ENCODE measurements at places on chromosomes 11 and 22.

DNA sequence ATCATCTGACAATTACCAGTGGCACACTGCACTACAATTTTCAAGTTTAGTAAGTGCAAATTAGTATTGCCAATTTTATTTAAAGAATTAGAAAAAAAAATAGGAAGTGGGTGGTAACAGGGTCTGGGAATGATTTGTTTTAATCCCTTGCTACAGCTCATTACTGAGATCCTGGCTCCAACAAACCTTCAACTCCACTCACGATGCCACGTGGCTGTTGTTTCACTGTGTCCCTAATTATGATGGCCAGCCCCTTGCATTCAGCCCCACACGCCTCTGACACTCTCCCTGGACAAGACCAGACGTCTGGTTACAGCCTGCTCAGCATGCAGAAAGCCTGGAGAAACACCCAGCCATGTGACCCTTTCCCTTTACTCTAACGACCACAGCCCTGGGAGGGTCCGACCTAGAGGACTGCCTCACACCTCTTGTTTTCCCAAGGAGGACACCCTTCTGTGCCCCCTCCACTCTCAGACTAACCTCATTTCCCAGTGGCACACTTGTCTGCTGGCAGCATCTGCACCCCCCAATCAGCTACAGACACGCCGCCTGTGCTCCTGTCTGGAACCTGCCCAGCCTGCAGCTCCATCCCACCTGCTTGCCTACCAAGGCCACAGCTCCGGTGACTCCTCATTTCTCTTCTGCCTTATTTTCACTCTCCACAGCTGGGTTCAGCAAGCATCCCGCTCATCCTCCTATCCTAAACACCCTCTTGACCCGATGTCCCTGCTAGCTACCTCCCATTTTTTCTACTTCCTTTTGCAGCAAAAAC, 18.5 kb upstream of the SLC25A1 start:
- DNase-seq, result no peak

GRCh38 chr11:18027475-18027874, 14.6 kb upstream of the SERGEF start:
- no peak for DNase-seq

- no peak for DNase-seq
Observed at GRCh38 chr11:128691802-128692752, 1.8 kb upstream of the FLI1 start.

DNA sequence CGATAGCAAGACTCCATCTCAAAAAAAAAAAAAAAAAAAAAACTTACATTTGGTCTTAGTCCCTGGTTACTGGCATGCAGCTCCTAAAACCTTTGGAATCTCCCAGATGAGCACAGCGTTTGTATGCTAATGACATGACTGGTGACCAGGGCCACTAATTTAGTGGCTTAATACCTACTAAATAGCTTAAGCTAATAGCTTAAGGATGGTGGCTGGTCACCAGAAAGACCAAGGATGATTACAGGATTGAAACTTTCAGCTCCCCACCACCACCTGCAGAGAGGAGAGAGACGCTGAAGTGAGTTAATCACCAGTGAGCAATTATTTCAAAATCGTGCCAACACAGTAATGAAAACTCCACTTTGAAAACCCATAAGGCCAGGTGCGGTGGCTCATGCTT, 37.1 kb downstream of the DENND5A start:
- no peak for DNase-seq

- DNase-seq, result no peak
Observed at GRCh38 chr11:119651802-119652584, 77.0 kb downstream of the NECTIN1 start.

DNA sequence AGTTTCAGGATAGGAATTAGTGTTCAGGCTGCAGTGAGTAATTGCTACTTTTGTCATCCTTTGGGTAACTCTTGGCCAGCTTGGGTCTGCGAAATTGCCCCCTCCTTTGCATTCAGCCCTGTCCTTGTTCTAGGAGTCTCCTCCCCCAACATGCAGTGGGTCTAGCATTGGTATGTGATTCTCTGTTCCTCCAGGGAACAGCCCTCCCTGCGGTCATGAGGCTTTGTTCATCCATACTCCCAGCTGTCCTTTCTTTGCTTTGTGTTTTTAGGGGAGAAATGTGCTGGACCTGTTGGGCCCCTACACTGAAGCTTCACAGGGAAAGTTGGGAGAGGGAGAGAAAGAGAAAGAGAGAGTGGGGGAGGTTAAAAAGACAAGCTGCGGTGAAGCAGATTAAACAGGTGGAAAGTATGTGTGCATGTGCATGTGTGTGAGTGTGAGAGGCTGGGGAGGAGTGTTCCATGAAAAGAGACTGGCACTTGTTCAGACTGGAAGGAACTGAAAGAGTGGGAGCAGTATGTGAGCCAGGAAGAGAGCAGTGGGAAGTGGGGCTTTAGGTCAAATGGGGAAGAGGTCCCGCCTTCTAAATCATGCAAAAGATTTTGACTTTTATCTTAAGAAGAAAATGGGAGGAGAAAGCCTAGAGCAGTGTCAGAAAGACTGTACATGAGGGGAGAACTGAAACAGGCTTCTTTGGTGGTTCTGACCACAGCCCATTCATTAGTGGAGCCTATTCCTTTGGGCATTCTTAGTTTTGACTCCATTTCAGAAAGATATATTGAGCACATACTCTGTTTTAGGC, 17.9 kb upstream of the SESN3 start:
- no peak for DNase-seq

GRCh38 chr11:127252321-127252720, 251.8 kb upstream of the KIRREL3 start:
- DNase-seq, result no peak

DNA sequence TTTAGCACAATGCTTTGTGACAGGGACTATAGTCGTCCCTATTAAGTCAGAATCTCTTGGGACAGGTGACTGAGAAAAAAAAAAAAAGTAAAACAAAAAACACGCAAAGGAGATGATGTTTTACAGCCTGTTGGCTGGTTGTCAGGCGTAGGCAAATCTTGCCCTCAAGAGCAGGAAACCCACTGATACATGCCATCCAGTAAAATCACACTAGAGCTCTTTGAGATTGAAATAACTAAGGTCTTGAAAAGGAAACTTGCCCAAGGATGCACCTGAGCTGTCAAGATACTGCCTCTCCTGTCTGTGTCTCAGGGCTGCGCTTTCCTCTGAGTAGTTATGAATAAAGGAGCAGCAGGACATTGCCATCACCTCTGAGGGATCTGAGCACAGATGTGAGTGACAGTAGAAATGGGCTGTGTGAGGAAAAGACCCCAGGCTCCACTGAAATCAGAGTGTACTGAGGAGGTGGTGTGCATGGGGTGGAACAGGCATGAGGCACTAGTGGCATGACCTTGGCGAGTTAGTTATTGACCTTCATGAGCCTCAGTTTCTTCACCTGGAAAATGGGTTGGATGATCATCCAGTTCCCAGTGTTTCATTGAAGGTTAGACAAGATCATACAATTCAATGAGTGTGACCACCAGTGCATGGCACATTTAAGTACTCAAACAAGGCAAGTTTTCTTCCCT, 23.3 kb downstream of the MICAL2 start:
- no peak for DNase-seq

GRCh38 chr11:119384332-119384731, 2.8 kb upstream of the USP2 start:
- no peak for DNase-seq

- no peak for DNase-seq
Observed at GRCh38 chr11:64760759-64761420, 1.1 kb upstream of the PYGM start.

DNA sequence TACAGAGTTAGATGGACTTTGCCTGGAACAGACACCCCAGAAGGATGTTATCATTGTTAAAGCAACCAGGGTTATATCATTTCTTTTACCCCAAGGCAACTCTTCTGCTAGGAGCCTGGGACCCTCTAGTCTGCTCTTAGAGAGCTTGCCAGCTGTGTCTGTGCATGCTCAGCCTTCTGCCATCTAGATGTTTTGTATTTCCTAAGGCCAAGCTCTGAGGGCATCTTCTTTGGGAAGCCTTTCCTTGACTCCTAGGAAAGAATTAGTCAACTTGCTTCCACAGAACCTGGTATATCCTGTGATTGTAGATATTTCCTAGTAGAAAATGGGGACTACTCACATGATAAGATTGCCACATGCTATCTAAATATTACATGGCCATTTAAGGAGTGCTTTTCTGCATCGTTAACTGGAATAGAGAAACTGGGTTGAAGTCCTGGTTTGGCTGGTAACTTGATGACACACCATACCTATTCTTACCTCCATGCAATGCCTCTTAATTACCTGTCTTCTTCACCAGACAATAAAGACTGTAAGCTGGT, 87.6 kb downstream of the STIM1 start:
- DNase-seq, result peak; percentile 30

GRCh38 chr11:29913352-29913751, 103.5 kb downstream of the KCNA4 start:
- peak; percentile 8 for DNase-seq

DNA sequence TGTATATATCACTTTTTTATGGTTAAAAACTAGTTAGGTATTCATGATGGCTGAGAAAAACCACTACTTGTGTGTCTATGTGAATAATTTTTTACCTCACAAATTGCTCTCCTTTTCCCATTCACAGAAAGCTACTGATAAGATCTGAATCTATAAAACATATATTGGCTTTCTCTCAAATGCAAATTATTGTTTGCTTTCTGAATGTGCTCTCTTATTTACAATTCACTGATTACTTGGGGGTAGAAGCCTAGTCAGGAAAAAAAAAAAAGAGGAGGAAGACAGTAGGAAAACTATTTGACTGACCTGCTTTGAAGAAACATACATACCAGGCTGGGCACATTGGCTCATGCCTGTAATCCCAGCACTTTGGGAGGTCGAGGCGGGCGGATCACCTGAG, 20.5 kb downstream of the PGM2L1 start:
- no peak for DNase-seq

GRCh38 chr11:74694136-74694930, 36.9 kb downstream of the CHRDL2 start:
- no peak for DNase-seq

DNA sequence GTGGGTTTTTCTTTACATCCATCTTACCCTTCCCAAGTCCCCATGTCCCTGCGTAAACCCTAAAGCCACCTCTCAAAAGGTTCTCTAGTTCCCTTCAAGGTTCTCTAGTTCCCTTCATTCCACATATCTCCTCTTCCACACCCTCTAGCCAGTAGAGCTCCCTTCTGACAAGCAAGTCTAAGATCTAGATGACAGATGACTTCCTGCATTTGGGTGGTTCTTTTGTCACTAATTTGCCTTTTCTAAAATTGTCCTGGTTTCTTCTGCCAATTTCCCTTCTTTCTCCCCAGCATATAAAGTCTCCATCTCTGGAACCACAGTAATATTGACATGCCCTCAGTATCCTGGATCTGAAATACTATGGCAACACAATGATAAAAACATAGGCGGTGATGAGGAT, 7.8 kb downstream of the CD3E start:
- DNase-seq, result no peak

GRCh38 chr11:78379039-78379670, 38.5 kb downstream of the GAB2 start:
- no peak for DNase-seq

GRCh38 chr11:119742263-119742861, 13.4 kb upstream of the NECTIN1 start:
- DNase-seq, result no peak

- no peak for DNase-seq
Observed at GRCh38 chr11:35947437-35947836, 3.6 kb downstream of the LDLRAD3 start.

DNA sequence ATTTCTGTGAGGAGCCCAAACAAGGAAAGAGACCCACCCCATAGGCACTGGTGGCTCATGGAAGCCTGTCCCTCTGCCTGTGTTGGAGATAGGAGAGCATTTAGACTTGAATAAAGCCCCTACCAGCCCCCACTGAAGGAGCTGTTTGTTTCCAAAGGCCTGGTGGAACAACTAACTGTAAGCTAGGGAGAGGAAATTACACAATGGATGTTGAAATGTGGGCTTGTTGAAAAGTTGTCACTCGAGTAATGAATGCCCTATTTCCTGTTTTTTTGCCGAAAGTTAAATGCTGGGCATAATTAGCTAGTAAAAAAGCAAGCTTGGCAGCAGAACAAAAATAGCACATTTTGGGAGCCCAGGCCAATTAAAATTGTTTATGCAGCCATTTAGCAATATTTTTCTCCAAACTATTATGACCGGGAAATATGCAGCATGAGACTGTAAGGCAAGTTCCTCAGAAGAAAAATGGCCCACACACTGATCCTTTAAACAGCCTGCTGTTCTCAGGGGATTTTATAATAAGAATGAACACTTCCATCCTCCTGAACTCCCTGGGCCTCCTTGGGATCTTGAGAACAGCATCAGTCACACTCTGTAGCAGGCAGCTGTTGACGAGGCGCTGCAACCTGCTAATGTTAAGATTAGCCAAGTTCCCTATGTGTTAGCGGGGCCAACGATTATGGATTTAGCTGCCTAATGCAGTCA, 38.6 kb upstream of the LMO2 start:
- DNase-seq, result no peak

DNA sequence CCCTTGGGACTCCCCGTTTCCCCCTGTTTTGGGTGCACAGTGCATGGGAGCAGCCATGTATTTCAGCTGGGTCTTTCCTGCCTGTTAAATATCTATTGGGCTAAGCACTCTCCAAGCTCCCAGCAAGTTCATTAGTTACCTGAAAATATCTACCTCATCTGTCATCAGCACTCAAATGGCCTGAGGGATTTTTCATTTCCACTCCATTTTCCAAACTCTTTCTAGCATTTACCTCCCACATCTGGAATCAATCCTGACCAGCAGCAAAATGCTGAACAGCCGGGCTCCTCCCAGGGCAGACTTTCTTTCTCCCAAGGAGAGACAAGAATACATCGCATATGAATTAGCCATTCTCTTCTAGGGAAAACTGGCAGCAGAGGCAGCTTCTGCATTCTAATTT, 273.5 kb upstream of the MPPED2 start:
- no peak for DNase-seq

GRCh38 chr11:63923319-63923718, 6.4 kb upstream of the RCOR2 start:
- DNase-seq, result no peak

GRCh38 chr11:123069908-123070821, 8.2 kb upstream of the HSPA8 start:
- no peak for DNase-seq

GRCh38 chr11:2273771-2274170, 3.4 kb upstream of the ASCL2 start:
- DNase-seq, result no peak

DNA sequence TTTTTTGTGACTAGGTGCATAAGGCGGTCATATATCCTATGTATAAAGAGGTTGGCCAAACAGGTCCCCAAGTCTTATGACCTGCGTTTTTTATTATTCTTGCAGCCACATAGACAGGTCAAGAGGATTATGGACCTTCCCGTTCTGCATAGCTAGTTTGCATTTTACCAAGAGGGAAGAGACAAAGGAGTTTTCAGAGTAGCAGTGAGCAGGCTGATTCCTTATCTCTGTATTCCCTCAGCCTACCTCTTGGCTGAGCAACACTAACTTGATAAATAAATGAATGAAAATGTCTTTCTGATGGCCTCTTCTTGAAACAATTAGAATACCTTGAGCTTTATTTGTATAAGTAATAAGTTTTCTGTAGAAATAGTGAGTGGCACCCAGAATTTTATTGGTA, 180.5 kb downstream of the WNT11 start:
- DNase-seq, result no peak
